ENCODE measurements at places on chromosomes 4 and X.

DNA sequence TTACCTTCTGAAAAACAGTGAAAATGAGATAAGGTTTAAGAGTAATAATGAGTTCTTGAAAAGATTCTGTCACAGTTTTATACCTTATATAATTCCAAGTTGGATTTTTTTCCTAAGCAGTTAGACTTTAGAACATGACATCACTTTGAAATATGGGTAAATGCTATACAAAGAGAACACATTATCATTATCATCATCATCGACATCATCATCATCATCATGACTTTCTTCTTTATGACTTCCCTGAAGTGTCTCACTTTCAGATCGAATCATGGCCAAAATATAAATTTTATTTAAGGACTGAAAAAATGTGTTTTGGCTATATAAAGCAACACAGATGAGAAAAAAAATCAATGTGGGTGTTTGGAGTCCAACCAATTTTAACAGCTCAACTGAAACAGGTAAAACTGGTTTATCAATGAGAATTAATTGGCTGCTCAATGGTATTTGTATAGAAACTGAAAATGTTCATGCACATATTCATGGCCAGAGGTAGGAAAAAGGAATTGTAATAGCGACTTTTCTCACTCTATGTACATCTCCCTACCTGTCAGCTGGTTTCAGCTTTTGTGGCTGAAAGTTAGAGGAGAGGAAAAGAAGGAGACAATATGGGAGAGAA is 243.1 kb upstream of the GPC4 start:
- DNase-seq: no peak

DNA sequence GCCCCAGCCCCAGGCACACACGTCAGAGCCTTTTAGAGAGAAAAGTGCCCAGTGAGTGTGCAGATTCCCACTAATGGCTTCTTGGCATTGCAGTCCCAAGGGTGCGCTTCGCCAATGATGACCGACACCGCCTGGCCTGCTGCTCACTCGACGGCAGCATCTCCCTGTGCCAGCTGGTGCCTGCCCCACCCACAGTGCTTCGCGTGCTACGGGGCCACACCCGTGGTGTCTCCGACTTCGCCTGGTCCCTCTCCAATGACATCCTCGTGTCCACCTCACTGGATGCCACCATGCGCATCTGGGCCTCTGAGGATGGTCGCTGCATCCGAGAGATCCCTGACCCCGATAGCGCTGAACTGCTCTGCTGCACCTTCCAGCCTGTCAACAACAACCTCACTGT is 2.9 kb downstream of the WDR13 start:
- DNase-seq: no peak

- DNase-seq: no peak
Observed at GRCh38 chr4:101251261-101251660, 96.1 kb downstream of the PPP3CA start.

GRCh38 chr4:86250619-86251018 is 109.2 kb downstream of the MAPK10 start:
- DNase-seq: no peak

DNA sequence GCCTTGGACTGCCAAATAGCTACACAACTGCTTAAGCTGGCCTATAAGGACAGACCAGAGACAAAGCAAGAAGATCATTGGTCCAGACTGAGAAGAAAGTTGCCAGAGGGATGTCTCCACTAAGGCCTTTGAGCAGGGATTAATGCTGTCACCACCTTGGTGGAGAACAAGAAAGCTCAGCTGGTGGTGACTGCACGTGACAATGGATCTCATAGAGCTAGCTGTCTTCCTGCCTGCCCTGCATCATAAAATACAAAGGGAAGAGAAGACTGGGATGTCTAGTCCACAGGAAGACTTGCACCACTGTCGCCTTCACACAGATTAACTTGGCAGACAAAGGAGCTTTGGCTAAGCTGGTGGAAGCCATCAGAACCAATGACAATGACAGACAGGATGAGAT is 40.5 kb upstream of the FAM120C start:
- DNase-seq: no peak

GRCh38 chr4:8353912-8354453 is 84.4 kb downstream of the HTRA3 start:
- DNase-seq: no peak

DNA sequence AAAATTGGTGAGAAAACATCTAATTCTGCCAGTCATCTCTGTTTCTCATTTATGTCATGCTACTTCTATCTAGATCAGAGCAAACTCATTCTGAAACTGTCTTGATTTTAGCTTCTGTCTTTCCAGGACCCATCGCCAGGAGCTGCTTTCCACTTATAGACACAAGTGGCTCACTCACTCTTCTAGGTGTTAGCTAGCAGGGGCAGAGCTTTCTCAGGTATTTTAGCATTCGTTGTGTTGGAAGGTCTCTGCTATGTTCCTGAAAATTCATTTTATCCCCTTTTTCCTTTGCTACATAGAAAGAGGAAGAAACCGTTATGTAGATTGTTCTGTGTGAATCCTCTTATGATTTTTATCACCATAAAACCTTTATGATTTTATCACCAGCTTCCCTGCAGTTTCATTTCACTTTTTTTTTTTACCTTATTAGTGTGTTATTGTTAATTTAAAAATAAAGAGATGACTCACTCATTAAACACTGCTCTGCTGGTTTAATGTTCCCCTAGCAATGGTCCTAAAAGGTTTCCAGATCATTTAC is 246.6 kb upstream of the AADAT start:
- DNase-seq: no peak

GRCh38 chrX:132612821-132613564 is 124.2 kb upstream of the MBNL3 start:
- DNase-seq: peak; percentile 14

GRCh38 chrX:107775734-107776511 is at the start of gene TSC22D3:
Gene TSC22D3 (minus strand): TSS chrX:107775787. CDS start chrX:107775419, 368 bp downstream.
- peak; percentile 24 for DNase-seq

GRCh38 chr4:181611033-181611711 is 632.0 kb upstream of the TENM3 start:
- DNase-seq: no peak

DNA sequence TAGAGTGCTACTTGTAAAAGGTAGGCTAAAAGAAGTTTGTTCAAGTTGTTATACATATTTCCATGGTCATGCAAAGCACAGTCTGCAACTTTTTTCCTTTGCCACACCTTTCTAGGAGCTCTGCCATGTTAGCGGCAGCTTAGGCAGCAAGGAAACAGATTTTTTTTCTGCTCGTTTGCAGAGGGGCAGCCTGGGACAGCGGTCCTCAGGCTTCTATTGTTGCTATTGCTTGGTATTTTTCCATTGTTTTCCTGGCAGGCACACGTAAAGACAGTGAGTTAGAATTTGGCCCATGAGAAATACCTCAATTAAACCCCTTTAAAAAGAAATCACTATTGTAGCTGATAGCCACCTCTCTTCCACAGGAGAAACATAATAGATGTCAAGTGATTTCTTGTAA is 391.4 kb downstream of the SH2D1A start:
- no peak for DNase-seq

DNA sequence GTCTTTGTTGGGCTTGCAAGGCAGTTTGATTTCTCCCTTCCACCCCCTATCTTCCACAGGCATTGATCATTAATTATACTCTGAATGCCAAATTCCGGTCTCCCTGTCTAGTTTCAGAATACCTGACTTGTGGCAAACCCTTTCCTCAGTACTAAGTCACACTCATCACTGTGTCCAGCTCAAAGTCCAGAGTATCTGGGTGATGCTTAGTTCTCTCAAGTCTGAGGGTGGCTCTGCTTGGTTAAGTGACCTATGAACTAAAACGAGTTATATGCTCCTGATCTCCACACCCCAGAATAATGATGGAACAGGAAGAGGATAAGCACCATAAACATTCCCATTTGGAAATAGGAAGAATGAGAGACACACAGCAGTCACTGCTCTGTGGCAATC is 6.5 kb downstream of the SMIM9 start:
- no peak for DNase-seq

DNA sequence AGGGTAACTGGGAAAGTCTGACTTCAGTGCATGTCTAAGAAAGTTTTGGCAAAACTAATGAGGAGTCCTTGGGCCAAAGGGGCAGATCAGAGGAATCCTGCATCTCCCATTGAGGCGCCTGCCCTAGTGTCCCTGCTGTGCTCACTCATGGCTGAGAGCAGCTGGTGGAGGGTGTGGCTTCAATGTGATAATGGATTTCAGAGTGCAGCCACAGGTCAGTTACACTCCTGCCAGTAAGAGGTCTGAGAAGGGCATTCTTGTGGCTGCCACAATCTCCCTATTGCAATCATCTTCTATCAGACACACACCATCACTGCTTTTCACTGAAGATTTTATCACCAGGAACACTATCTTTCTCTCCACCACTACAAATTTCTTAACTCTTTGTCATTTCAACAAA is 457.1 kb downstream of the MID1IP1 start:
- no peak for DNase-seq

- DNase-seq: no peak
Observed at GRCh38 chrX:154043003-154043763, 23.5 kb upstream of the IRAK1 start.

DNA sequence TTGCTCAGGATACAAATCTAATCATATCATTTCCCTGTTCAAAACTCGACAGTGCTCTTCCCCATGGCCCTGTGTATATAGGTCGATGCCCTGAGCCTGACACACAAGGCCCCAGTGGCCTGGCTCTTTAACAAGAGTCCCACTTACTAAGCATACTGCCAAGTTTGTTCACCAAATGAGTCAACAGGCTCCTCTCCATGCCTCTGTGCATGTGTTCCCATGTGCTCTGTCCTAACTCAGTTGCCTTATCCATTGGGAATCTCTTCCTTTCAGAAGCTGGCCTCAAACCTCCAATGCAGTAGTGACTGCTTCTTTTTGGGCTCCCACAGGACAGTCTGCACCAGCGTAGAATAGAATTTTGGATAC is 18.9 kb upstream of the CXCR3 start:
- DNase-seq: no peak

- DNase-seq: no peak
Observed at GRCh38 chr4:40124690-40125089, 68.0 kb downstream of the N4BP2 start.

Measured in stimulated activated CD8-positive, alpha-beta memory T cell treated with anti-CD3 and anti-CD28 coated beads, Interleukin-4, amount 100 ng/mL, for 24 hours (primary cell).